ENCODE measurements at places on chromosomes 6 and 20. TPM values are rescaled to one million over a fixed set of nuclear protein-coding genes. Genes with fewer than 3 reads are reported as not detected.

SPATS1 gene
- not detected for total RNA-seq

- DNase-seq: no peak
These were observed at the start of gene HLA-DRB1 for GRCh38 chr6:32589596-32590449. TSS of gene HLA-DRB1 (minus strand) at chr6:32589848. CDS start at chr6:32589742, 106 bp downstream.

GRCh38 chr6:20448828-20449227 is 47.1 kb downstream of the E2F3 start:
- no peak for DNase-seq

UBE3D gene
- 8.0 TPM for total RNA-seq

GRCh38 chr6:43714311-43715055 is 26.9 kb upstream of the MRPS18A start:
- peak; percentile 66 for DNase-seq

DNA sequence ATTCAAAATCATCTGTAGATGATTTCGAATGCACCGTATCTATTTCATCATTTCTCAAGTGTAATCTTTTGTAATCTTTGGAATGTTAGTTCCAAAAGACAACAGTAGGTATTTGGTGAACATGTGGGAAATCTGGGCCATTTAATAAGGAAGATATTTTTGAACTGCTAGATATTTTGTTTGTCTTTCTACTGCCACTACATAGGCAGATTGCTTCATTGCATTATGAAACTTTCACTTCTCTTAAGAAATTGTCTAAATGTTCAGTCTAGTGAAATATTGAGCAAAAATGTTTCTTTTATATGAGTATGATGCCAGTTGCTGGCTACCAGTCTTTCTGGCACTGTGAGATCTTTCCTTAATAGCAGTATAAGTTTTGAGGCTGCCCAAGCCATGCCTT is 527.8 kb upstream of the RNF217 start:
- no peak for DNase-seq

DNA sequence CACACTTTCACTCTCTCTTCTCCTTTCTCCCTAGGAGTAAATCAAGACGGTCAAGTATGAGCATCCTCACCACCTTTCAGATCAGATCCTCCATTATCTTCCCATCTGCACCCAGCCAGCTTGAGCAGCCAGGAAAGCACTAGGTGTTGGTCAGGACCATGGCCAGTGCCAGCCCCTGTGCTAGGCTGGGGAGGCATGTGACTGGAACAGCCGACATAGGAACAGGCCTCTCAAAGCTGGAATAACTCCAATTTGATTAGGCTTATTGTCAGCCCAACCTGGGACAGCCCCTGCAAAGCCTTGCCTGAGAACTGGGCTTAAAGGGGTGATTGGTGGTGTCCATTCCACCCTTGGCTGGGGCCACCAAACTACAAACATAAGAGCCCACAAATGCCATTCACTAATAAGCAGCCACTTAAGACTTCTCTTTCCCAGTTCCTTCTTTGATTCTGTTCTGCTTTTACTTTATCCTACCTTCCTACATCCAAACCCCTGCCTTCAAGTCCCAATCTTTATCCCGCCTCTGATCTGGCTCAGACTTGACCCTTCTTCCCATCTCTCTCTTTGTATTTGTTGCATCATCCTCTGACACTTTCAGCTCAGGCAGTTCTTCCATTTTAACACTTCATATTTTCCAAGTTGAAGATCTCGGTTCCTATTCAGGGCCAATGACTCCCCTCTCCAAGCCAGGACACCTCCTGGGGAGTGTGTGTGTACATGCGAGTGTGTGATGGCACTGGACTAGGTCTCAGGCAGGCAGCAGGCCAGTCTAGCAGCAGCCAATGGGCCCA is 4.5 kb upstream of the TREM2 start:
- DNase-seq: no peak

NT5E gene
- total RNA-seq: 70.3 TPM

DNA sequence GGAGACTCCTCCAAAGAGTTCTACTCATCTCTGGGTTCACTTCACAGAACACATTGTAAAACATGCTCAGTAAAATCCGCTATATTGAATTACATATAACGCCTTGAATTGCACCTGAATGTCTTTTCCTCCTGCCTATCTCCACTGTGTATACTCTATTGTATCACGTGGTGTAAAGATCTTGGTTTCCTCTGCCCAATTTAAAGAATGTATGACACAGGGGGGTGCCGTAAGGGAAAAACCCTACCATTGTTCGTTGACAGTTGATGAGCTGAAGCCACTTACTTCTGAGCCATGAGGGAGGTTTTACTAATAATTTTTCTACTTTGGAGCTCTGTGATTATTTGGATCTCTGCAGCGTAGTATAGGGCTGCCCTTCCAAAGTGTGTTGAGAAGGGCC is 6.0 kb downstream of the ASF1A start:
- DNase-seq: no peak

CLDN20 gene
- not detected for total RNA-seq

ACSS1 gene
- total RNA-seq: 27.1 TPM

GRCh38 chr6:150361876-150362275 is 6.9 kb upstream of the IYD start:
- no peak for DNase-seq

TMEM200A gene
- total RNA-seq: 4.4 TPM

- DNase-seq: no peak
These were observed 17.2 kb downstream of the ZBTB2 start for GRCh38 chr6:151374036-151374683.

SLC32A1 gene
- not detected for total RNA-seq

DNA sequence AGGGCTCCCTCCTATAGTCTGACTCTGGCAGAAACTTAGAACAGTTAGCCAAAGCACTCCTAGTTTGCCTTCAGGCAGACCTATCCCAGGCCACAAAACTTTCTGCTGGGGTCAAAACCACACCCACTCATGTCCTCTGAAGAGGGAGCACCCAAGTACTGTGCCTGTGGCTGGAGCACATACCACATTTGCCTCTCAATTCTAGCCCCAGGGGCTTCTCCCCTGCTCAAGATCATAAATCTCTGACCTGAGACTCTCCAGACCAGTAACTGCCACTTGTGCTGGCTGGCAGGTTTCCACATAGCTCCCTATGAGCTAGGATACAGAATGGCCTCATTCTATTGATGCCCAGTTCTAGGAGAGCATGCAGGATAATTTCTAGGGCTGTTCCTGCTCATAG is 781.0 kb downstream of the EYS start:
- DNase-seq: no peak

ARHGAP40 gene
- total RNA-seq: not detected

GRCh38 chr6:33343953-33344611 is 26.5 kb upstream of the ZBTB22 start:
- no peak for DNase-seq

- DNase-seq: peak; percentile 57
These were observed 80.9 kb downstream of the DLL1 start for GRCh38 chr6:170210026-170210390.

DNA sequence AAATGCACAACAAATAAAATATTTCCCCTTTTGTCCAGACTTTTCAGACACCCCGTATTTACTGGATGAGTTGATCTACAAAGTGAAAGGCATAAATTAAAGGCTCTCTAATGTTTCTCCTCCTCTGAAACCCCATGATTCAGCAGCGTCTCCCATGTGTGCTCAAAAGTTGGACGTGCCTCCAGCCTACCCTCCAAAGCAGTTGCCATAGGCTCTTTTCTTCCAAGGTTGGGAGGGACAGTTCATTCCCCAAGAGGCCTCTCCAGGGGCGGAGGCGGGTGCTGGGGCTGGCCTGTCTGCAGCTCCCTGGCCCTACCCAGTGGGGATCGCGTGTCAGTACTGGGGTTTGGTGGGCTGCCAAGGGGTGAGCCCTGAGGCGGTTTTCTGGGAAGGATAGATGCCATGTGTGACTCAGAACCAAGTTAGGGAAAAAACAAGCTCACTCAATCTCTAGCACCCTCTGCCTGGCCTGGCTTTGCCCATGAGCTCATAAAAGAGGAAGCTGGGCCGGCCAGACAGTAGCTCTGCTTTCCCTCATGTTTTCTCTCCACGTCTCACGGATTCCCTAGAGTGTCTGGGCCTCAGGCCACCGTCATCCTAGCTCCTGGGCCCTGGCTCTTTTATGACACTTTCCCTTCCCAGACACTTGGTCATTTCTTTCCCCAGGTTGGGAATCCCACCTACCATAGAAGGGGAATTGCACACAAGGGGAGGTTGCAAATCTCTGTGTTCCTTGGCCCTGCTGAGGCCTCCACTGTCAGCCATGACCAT is 8.0 kb upstream of the IER3 start:
- peak; percentile 98 for DNase-seq

Data from sigmoid colon (tissue), 7 donors.